ENCODE measurements at places on chromosomes 4 and X.

DNA sequence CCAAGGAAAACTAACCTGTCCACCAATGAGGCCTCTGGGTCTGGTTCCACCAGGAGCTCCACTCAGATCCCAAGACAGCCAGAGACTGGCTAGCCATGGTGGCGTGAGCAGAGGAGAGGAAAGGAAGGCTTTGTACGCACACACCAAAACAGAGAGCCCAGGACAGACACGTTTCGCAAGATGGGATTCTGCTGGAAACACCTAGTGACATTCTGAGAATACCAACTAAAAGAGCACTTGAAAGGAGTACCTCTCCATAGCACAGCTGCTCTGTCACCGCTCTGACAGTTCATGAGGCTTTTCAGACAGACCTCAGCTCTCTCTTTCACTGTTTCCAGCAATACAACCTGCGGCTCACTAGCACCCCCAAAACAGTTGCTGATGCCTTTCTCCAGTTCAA, 105.0 kb downstream of the SH3KBP1 start:
- no peak for DNase-seq

DNA sequence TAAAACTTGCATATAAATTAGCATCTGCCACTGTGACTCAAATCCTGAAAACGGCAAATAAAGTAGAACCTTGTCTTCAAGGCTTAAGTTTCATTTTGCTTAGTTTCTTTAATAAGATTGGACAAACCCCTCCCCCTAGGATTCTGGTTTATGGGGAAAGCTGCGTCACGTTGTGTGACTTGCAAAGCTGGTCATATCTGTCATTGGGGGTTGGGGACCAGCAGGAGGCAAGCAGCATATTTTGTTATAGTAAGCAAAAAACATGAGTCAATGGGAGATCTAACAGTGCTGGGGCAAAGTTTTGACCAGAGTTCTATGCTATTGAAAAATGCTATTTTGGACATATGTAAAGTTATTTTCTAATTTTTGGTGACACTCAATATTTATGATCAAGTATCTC, 407.3 kb downstream of the PCDH18 start:
- DNase-seq = no peak

- peak; percentile 40 for DNase-seq
Measured at GRCh38 chr4:173448608-173449379, 49.9 kb upstream of the SCRG1 start.

GRCh38 chr4:146212781-146213180, 1.6 kb upstream of the REELD1 start:
- no peak for DNase-seq

DNA sequence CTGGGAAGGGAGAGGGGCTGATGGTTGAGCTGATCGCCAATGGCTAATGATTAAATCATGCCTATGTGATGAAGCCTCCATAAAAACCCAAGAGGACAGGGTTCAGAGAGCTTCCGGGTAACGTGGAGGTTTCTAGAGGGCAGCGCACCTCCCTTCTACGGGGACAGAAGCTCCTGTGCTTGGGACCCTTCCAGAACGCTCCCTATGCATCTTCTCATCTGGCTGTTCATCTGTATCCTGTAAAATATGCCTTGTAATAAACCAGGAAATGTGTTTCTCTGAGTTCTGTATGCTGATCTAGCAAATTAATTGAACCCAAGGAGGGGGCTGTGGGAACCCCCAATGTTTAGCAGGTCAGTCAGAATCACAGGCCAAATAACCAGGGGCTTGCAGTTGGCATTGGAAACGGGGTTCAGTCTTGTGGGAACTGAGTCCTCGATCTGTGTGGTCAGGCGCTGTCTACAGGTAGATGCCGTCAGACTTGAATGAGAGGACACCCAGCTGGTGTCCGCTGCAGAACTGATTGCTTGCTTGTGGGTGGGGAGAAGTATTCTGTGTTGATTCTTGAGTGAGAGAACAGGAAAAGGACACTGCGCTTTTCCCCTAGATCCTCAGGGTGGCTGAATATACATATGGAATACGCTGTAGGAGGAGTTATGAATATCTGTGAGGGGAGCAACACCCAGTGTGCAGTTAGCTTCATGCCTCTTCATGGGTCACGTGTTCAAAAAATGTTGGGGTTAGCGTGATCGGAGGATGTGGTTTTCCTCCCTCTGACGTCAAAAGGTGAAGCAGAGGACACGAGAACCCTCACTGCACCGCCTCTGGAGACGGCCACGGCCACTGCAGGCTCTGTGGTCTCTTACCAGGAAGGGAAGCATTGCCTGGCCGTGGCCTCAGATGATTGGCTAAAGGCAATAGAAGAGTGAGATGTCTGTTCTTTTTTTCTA, 29.2 kb downstream of the HTT-AS start:
- no peak for DNase-seq

GRCh38 chr4:118762730-118763477, 73.0 kb downstream of the SEC24D start:
- DNase-seq = no peak

GRCh38 chr4:123706973-123707372, 310.4 kb downstream of the SPRY1 start:
- DNase-seq = no peak

- peak; percentile 63 for DNase-seq
Measured at GRCh38 chr4:38382520-38382919, 281.5 kb upstream of the KLF3 start.

Data from NCI-H2081 (cell line).